ENCODE measurements at places on chromosomes 13 and 19.

- DNase-seq = no peak
These were observed 34.6 kb downstream of the NFIX start for GRCh38 chr19:13029893-13030292.

GRCh38 chr13:50085063-50085462 lies 69.8 kb downstream of the KCNRG start:
- no peak for DNase-seq

- DNase-seq = no peak
These were observed 393.8 kb downstream of the LIG4 start for GRCh38 chr13:107821492-107821891.

DNA sequence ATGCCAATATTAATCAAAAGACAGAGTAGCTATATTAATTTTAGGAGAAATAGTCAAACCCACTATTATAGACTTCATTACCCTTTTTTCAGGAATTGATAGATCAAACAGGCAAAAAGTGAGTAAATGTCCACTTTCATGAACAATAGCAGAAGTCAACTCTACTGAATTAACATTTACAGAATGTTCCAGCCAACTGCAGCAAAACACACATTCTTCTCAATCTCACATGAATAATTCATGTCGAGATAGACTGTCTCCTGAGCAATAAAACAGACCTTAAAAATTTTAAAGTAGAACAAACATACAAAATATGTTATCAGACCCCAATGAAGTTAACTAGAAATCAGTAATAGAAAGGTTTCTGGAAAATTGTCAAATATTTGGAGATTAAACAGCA lies 118.4 kb downstream of the MYO16 start:
- DNase-seq = no peak
